HCEC 1CT (cell line): ENCODE measurements at places on chromosomes 3 and 15.

GRCh38 chr15:69626095-69627066 is 173.8 kb downstream of the RPLP1 start:
- no peak for DNase-seq

DNA sequence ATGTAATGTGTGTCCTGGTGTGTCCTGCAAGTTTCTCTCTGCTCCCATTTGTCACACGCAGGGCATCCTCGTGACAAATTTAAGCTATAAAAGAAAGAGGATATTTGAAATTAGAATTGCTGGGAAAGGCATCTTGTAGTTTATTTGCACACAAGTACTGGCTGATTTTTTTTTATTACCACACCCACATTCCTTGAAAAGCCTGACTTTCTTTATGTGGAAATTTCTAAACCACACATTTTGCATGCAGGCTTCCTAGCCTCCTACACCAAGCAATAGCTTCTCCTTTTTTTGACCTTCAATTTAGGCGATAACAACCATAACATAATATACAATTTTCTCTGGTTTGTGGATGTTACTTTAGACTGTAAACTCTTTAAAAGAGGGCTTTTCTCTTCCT is 126.1 kb downstream of the SERPINI1 start:
- peak; percentile 58 for DNase-seq

DNA sequence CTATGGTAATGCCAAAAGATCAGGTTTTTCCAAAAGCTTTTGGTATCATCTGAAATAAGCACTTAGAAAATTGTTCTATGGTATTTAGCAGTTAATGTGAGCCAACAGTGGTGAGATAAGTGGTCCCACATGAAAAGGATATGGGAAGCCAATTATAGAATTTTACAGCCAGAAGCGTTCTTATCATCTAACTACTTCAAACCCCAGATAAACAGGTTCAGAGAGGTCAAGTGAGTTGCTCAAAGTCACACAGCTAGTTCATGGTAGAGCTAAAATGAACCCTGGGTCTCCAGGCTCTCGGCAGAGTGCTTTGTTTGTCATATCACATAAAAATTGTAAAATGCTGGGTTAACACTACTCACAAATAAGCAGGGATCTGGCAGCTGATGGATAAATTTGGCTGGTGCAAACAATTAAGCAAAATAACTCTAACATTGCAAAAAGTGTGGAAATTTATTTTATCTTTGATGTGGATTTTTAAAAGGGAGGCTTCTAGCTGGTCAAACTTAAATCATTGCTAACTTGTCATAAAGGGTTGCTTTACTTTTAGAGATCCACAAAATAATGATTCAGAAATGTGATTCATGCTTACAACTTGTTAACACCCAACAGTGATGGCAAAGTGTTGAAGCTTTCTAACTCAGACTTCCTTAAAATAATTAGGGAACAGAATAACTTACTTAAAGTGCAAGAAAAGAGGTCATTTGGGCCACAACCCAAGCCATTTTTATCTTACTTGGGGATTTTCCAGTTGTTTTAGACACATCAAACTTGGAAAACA is 202.8 kb upstream of the TBC1D5 start:
- no peak for DNase-seq

GRCh38 chr15:92629975-92630626 is 25.5 kb downstream of the FAM174B start:
- DNase-seq: no peak
